H54 (cell line): ENCODE measurements at places on chromosomes 16 and 17.

- no peak for DNase-seq
Observed at GRCh38 chr17:49739641-49740271, 24.2 kb downstream of the FAM117A start.

- DNase-seq: no peak
Observed at GRCh38 chr17:62859146-62859545, 51.0 kb upstream of the MARCHF10 start.

DNA sequence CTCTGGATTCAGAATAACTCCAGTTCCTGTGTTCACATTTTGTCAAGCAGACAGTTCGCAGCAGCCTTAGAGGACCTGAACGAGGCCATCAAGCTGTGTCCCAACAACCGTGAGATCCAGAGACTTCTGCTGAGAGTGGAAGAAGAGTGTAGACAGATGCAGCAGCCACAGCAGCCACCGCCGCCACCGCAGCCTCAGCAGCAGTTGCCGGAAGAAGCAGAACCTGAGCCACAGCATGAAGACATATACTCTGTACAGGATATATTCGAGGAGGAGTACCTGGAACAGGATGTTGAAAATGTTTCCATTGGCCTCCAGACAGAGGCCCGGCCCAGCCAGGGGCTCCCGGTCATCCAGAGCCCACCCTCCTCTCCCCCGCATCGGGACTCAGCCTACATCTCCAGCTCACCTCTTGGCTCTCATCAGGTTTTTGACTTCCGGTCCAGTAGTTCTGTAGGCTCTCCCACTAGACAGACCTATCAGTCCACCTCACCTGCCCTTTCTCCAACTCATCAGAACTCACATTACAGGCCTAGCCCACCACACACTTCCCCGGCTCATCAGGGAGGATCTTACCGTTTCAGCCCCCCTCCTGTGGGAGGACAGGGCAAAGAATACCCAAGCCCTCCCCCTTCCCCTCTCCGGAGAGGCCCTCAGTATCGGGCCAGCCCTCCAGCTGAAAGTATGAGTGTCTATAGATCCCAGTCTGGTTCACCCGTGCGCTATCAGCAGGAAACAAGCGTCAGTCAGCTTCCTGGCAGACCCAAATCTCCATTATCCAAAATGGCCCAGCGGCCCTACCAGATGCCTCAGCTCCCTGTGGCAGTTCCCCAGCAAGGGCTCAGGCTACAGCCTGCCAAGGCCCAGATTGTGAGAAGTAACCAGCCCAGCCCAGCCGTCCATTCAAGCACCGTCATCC, 25.9 kb downstream of the CYB561 start:
- no peak for DNase-seq

DNA sequence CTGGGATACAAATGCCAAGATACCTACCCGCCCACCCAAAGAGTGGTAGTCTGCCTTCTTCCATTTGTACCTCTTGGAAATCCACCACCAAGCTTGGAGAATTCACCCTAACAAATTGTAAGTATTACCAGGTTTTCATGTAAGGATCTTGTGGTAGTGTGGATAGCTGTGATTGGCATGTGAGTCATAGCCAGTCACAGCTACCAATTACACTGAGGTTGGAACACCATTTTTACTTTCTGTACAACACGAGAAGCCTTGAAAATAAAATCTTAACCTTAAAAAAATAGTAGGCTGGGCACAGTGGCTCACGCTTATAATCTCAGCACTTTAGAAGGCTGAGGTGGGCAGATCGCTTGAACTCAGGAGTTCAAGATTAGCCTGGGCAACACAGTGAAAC, 18.5 kb upstream of the SLC35G3 start:
- no peak for DNase-seq

GRCh38 chr17:8844229-8845218, 22.9 kb downstream of the PIK3R6 start:
- DNase-seq: no peak

- peak; percentile 46 for DNase-seq
Observed at GRCh38 chr16:19810817-19811731, 73.6 kb downstream of the GPRC5B start.

- no peak for DNase-seq
Observed at GRCh38 chr16:978403-978802, 3.2 kb upstream of the SOX8 start.

DNA sequence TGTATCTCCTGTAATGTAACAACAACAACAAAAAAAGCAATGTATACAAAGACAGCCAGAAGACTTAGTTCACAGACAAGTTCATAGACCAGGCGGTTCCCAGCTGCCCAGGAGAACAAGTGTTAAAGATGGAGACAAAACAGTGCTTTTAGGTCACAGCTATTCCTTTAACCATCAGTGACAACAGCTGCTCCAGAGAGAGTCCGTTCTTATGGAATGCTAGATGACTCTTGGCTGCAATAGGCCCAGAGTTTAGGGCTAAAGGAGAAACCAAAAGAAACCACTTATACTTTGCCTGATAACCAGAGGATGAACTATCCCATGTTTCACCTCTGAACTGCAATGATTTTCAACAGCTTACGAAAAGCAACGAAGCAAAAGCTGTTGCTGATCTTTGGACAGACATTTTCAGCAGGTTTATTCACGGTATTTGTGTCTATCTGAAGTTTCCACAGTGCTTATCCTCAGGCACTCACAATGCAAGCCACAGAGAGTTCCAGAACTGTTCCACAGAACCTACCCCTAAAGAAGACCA, 6.0 kb downstream of the ZCCHC14 start:
- DNase-seq: no peak

DNA sequence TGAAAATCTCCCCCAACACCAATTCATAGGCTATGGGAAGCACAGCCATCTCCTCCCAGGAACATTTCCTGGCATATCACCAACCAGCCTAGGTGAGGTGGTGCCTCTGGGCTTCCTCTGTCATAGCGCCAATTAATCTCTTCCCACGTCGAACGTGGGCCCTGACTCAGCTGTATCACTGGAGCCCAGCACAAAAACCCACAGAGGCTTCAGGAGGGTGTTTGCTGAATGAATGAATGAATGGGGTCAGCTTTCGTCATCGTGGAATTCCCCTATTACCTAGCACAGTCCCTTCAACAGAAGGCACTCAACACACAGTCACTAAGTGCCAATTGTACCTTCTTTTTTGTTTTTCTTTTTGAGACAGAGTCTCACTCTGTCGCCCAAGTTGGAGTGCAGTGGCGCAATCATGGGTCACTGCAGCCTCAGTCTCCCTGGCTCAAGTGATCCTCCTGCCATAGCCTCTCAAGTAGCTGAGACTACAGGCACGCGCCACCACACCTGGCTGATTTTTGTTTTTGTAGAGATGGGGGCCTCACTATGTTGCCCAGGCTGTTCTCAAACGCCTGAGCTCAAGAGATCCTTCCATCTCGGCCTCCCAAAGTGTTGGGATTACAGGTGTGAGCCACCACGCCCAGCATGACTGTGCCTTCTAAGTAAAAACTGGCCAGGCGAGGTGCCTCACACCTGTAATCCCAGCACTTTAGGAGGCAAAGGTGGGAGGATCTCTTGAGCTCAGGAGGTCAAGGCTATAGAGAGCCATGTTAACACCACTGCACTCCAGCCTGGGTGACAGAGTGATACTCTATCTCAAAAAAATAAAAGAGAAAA, 4.1 kb downstream of the ZNF688 start:
- DNase-seq: peak; percentile 19

GRCh38 chr16:50025537-50025931, 509 bp downstream of the CNEP1R1 start:
- peak; percentile 23 for DNase-seq

DNA sequence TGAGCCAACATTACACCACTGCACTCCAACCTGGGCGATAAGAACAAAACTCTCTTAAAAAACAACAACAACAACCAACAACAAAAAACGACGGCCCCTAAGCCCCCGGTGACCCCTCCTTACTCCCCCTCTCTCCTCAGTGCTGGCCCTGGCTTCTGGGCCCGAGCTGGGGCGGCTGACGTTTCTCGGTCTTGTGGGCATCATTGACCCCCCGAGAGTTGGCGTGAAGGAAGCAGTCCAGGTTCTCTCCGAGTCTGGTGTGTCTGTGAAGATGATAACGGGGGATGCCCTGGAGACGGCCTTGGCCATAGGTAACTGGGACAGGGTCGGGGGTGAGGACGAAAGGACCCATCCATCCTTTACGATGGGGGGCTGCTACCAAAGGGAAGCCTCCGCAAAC, 52.7 kb downstream of the MEAK7 start:
- DNase-seq: no peak

- no peak for DNase-seq
Observed at GRCh38 chr16:8720080-8720966, 45.9 kb downstream of the ABAT start.

- no peak for DNase-seq
Observed at GRCh38 chr16:55643161-55643970, 12.4 kb upstream of the SLC6A2 start.

DNA sequence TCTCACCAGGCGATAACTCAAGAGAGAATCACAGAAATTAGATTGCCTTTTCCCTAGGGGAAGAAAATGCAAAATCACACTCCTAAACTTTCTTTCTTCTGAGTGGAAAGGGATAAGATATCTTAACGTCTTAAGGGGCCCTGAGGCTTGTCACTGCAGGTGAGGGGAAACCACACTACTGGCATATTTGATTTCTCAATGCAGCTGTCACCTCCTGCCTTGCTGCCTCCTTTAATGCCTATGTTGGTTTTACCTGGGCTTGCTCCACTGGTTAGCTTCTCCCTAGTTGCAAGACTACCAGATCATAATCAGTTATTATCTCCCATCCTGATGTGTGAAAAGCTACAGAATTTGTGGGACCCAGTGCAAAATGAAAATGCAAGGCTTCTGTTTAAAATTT, 4.5 kb upstream of the HERPUD1 start:
- no peak for DNase-seq
